Muscle of leg (tissue), 16 donors: ENCODE measurements at places on chromosomes 1 and 21. TPM values are rescaled to one million over a fixed set of nuclear protein-coding genes. Genes with fewer than 3 reads are reported as not detected.

Gene RAB3B
- 0.25 TPM for polyA plus RNA-seq

Gene HSPB7
- 148 TPM for polyA plus RNA-seq

Gene SPRR2F
- polyA plus RNA-seq, result 0.28 TPM

Gene C4BPA
- polyA plus RNA-seq, result 0.09 TPM

Gene TNFRSF1B
- polyA plus RNA-seq, result 12.5 TPM

Gene BEND5
- 10.0 TPM for polyA plus RNA-seq

Gene KRTAP19-3
- not detected for polyA plus RNA-seq
